Mesendoderm (in vitro differentiated cells): ENCODE measurements at places on chromosomes 11 and 22.

GRCh38 chr22:50074551-50075530 lies 10.4 kb downstream of the MLC1 start:
- DNase-seq = peak; percentile 74

DNA sequence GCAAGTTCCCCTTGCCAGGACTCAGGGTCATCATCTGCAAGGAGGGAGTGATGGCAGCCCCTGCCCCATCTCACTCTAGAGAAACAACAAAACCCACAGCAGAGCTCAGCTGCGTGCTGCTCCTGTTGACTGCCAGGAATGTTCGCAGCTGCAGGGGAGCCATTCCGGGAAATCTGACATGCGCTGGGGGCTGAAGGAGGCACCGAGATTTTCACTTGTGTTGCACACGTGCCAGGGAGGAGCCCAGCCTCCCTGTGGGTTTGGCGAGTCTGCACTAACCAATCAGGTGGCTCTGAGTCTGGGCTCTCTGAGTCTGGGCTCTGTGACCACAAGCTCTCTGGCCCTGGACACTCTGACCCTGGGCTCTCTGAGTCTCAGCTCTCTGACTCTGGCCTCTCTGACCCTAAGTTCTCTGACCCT lies 10.5 kb downstream of the FGF3 start:
- peak; percentile 33 for DNase-seq

DNA sequence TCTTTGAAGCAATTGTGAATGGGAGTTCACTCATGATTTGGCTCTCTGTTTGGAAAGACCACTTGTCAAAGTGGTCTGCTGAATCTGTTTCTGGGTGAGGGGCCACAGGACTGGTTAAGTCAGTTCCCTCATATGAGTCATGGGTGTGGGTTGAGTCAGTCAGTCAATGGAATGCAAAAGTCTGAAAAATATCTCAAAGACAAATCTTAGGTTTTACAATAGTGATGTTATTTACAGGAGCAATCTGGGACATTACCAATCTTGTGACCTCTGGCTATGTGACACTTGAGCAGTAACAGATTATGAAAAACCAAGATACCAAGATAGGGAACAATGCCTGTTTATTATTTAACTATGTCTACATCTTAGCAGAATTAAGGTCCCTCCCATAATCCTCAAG lies 311.6 kb downstream of the AASDHPPT start:
- no peak for DNase-seq

GRCh38 chr11:70421123-70421522 lies 22.8 kb downstream of the CTTN start:
- no peak for DNase-seq

- DNase-seq = peak; percentile 49
These were observed 187.1 kb downstream of the BLID start for GRCh38 chr11:121928597-121929580.

GRCh38 chr22:19757140-19757984 lies 3.2 kb upstream of the TBX1 start:
- DNase-seq = no peak

DNA sequence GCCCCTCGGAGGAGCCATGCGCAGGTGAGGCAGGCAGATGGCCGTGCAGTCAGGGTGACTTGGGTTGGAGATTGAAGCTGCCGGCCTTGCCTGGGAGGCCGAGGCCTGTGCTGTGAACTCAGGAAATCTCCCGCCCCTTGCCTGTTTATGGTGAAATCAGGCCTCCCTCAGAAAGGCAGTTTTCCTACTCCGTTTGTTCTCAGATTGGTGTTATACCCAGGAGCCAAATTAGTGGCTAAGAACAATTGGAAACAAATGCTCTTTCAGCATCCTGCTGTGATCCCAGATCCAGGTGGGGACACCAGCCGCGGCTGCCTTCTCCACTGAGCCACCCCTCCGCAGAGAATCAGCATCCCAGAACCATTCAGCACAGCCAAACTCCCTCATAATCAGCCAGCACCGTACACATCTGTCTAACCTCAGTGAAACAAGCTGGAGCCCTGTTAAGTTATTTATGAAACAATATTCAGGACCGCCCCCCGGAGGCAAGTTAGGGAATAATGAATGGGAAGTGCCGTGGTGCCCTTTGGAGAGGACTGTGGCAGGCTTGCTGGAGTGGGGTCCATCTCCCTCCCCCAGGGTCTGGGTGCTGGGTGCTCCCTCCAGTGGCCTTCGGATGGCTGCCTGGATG lies 60.0 kb downstream of the PKNOX2 start:
- DNase-seq = peak; percentile 77

- DNase-seq = peak; percentile 64
These were observed 16.6 kb downstream of the RTN4RL2 start for GRCh38 chr11:57476757-57477506.

DNA sequence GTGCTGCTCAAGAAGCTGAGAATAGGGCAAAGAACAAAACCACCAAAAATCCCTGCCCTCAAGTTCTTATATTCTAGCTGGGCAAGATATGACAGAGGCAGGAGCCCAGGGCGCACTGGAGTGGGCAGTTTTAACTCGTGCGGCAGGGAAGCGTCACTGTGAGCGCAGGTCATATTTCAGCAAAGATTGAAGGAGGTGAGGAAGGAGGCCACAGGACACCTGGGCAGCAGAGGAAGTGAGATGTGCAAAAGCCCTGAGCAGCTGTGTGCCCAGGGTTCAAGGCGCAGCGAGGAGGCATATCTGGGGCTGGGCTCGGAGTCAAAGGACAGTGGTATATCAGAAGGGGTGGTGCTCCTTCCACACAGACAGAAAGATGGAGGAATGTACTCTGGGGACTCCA lies 13.5 kb downstream of the KCNC1 start:
- no peak for DNase-seq

DNA sequence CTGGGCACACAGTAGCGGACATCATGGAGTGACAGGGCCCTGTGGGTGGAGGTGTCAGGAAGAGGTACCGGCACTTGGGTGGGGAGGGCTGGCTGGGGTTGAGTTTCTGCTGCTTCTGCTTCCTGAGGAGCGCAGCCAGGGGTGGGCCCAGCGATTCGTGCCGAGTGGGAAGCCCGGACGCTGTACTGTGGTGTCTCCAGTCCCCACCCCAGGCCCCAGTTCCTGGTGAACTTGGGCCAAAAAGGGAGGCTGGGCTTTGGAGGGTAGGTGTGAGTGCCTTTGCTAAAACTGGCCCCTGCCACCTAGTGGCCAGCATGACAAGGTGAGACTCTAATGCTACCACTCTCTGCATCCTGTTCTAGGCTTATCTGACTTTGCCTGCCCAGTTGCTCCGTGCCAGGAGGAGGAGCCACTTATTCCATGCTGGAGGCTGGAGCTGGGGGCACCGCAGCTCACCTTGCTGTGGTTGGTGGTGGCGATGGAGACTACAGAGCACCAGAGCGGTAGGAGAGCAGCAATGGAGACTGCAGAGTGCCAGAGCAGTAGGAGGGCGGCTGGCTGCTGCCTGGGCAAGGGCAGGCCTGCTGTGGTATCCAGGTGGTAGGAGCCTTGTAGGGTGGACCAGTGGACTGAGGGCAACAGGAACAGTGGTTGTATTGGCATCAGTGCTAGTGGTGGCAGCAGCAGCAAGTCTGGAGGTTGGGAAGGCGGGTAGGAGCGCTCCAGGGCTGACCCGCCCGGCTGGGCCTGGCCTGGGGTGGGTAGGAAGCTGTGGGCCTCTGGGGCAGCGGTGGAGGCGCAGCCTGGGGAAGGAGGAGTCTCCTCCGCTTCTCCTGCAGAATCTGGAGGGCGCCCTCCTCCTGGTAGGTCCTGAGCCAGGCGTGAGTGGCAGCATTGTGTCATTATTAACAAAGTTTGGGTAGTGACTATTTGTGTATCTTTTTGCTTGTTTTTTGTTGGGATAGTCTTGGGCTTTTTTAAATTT lies 2.2 kb upstream of the RFPL2 start:
- DNase-seq = peak; percentile 90

DNA sequence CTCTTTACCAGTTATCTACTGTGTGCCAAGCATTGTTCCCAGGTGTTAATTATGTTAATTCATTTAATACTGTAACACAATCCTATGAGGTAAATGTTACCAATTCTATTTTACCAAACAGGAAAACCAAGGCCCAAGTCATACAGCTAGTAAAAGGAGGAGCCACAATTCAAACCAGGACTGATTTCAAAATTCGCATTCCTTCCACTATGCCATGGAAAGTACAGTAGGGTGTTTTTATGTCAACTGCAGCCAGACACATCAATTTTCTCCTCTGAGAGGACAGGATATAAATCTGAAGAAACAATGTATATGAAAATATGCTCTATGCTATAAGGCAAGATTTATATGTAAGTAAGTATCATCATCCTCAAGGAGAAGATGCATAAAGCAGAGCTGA lies 104.3 kb downstream of the RPL27A start:
- no peak for DNase-seq
